Activated T-cell treated with anti-CD3 and anti-CD28 coated beads for 4 hours (primary cell): ENCODE measurements at places on chromosomes 5 and 9.

DNA sequence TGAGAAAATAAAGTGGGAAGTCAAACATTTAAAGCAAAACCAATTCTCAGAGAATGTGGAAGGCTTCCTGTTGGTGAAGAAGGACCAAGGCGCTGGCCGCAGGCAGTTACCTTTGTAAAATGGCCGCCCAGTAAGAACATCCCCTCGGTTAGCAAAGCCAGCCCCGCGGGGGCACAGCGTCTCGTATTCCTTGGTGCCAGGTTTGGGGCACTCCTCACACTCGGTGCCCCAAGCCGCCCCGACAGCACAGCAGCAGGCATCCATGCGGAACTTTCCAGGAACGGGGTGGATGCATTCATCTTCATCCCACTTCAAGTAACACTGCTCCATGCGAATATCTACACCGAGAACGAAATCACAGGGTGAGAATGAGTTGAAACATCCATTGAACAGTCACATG, 192.8 kb downstream of the FBN2 start:
- no peak for DNase-seq

DNA sequence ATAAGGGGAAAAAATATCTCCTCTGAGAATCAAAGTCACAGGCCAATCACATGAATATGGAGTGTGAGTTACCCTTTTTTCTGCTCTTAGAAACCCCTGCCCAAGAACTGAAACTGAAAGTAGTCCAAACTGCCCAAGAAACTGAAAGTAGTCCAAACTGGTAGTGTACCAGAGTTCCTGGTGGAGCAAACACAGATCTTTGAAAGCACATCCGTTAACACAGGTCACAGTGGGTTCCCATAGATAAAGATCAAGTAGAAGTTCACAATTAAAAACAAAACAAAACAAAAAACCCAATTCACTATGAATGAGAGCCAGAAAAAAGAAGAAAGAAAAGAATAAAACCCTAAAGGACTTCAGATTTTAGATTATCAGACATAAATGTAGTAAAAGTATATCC, 332.4 kb upstream of the EFNA5 start:
- DNase-seq, result no peak

DNA sequence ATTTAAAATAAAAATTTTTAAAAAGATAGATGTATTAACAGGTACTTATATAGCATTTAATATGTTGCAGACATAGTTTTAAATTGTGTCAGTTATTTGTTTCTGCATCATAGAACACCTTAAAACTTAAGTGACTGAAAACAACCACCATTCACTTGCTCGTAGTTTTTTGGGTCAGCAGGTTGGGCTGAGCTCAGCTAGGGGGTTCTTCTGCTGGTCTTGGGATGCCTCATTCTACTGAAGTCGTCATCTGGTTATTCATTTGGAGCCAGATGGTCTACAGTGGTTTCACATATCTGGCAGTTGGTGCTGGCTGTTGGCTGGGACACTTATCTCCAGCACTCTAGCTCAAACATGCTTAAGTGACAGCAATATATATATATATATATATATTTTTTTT, 29.6 kb downstream of the PSAT1 start:
- no peak for DNase-seq

GRCh38 chr5:71586052-71586940, 844 bp upstream of the MCCC2 start:
- DNase-seq, result no peak

DNA sequence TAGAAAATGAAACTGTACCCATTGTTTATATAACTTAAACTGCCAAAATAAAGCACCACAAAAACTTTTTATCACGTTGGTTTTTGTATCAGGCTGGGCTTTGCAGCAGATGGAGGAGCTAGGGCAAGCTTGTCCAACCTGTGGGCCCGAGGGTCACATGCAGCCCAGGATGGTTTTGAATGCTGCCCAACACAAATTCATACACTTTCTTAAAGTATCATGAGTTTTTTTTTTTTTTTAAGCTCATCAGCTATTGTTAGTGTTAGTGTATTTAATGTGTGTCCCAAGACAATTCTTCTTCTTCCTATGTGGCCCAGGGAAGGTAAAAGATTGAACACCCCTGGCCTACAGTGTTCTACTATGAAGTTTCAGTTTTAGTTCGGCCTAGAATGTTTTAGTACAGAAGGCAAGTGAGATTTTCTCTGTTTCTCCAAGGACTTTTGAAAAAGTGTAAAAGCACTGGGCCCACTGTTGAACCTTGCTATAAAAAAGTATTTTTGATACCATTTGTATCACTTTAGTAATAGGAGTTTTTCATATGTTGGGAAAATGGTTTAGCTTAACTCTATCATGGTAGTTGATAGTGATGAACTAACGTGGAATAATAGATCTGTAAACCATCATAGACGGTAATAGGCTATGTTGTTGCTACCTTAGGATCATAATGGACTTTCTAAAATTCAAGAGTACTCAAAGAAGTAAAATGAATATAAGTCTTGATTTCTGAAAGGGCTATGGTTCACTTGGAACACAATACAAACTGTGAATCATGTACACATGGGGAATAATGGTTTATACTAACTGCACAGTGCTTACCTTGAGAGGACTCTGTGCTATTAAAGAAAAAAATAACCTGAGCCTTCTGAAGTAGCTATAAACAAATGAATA, 2.9 kb downstream of the CDKN2A start:
- no peak for DNase-seq

DNA sequence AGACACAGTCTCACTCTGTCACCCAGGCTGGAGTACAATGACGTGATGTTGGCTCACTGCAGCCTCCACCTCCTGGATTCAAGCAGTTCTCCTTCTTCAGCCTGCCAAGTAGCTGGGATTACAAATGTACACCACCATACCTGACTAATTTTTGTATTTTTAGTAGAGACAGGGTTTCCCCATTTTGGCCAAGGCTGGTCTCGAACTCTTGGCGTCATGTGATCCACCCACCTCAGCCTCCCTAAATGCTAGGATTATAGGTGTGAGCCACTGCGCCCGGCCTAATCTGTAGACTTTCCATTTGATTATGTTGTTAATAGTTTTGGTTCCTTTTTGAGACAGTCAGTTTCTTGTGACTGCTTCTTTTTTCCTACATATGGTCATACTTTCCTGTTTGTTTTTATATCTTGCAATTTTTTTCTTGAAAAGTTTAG, 31.0 kb downstream of the MTREX start:
- DNase-seq, result no peak

DNA sequence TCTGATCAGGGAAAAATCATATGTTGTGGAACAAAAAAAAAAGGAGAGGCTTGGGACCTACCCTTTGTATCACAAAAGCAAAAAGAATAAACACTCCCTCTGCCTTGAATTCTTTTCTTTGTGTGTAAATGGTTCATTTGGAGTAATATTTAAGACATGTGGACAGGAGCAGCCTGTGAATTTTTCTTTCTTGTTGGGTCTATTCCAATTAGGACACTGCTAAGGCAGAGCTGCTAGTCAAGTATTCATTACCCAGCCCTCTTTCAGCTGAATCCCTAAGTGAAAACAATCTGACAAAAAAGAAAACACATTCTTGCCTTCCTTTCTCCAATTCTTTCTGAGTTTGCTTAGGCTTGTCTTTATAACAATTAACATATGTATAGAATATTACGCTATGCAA, 330.0 kb downstream of the EBF1 start:
- DNase-seq, result no peak

DNA sequence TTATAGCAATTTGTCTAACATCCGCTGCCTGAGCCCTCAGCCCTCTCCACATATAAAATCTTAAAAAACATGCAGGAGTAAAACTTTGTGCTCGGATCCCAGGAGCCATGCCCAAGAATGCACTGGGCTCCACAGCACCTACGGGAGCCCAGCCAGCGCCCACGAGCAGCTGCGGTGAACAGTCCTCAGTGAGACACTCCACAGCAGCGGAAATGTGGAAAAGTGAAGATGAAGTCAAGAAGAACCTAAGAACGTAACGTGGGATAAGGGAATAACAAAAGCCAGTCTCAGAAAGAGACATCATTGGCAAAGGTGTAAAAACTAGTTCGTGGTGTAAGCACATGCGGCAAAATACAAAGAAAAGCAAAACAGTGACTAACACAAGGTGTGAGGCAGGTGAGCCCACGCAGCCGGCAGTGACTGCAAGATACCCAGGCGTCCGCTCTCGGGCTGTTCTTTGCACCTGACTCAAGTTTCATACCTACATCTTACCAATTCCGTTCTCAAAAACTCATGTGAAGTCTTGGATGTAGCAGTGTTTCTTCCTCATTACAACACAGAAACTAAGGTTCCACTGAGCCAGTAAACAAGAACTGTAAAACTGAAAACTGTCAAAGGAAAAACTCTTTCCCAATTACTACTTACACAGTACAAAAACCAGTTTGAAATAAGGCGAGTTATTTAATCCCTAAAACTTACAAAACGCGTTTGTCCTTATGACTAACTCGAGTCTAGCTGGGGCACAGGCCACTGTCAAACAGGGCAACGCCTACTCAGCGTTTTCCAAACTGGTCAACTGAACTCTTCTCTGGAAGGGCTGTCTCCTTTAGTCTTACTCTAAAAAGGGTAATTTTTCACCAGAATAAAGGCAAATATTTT, 1.7 kb downstream of the CAMSAP1 start:
- peak; percentile 50 for DNase-seq

DNA sequence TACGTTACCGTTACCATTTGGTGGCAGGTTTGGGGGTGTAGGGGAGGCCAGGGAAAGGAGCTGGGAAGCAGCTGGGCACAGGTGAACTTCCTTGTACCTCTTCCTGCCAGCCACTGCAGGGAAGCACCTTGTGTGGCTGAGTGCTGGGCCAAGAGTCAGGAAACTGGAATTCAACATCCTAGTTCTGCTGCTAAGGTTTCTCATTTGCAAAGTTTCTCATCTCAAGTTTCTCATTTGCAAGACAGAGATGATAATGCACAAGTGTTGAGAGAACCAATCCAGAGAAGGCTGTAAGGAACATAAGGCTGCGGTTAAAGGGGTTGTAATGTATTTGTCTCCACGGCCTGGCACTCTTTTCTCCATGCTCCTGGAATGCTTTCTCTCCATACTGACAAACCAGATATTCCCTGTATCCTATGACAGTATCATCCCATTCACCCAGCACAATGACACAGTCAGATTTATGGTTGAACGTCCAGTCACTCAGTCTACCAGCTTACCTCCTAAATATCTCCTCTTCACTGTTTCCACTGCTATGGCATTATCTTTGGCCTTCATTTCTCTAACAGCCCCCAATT, 33.6 kb upstream of the LARP1 start:
- no peak for DNase-seq

DNA sequence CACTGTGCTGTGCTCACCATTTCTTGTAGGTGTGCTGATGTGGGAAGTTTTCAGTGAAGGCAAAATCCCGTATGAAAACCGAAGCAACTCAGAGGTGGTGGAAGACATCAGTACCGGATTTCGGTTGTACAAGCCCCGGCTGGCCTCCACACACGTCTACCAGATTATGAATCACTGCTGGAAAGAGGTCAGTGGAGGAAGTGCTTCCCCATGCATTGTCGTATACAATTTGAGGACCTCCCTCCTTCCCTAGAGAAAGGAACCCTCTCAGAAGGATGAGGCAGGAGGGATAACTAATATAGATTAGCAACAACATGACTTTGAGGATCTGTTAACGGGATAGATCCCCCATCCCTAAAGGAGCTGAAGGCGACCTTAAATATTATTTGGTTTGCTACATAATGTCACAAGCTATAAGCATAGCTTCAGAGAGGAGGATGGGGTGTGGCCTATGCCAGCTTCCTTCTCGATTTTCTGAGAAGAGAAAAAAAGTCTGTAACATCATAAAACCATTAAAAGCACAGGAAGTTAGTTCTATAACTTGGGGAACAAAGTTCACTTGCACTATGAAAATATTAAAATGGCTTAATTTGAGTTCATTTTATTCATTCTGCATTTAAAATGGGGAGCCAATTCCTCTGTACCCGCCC, 17.0 kb upstream of the CYFIP2 start:
- DNase-seq, result no peak

DNA sequence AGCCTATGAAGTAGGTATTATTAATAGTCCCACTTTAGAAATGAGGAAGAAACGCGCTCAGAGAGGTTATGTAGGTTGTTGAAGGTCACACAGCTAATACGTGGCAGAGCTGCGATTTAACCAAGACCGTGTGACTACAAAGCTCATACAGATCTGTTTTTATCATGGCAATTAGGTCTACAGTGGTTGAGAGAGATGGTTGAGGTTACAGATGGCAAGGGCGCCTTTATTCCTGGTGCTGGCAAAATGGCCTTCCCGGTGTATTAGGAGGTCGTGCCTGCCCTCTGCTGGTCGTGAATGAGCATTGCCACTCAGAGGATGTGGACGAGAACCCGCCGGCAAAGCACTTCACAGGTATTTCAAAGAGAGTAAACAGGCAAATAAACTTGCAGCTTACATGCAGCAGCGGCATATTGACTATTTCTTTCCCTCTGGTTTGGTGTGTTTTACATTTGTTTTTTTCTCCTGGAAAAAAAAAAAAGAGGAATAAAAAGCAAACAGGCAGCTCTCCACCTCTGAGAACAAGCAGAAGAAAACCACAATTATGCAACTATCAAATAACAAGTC, 65.3 kb upstream of the EGFLAM start:
- peak; percentile 8 for DNase-seq

DNA sequence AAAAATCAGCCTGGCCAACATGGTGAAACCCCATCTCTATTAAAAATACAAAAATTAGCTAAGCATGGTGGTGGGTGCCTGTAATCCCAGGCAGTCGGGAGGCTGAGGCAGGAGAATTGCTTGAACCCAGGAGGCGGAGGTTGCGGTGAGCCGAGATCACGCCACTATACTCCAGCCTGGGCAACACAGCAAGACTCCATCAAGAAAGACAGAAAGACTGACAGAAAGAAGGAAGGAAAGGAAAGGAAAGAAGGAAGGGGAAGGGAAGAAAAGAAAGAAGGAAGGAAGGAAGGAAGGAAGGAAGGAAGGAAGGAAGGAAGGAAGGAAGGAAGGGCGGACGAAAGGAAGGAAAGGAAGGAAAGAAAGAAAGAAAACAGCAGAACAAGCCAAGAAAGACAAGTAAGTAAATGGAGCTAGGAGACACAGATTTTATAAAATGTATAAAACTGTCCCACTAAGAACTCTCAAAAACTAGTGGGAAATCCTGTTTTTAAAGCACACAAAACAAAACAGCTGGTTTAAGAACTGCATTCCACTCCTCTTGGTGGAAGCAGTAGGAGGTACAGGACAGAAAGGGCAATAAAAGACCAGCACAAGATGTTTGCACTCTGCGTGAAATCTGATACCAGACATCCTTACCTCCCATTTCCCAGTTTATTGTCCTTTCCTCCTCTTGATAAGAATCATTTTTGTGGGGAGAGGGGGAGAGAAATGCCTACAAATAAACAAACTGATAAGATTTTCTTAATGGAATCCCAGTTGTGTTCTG, 46.7 kb downstream of the MYO10 start:
- no peak for DNase-seq

- no peak for DNase-seq
Measured at GRCh38 chr5:19496056-19496455, 491.9 kb downstream of the CDH18 start.

- no peak for DNase-seq
Measured at GRCh38 chr5:29161399-29162291, 2031.8 kb upstream of the CDH6 start.

DNA sequence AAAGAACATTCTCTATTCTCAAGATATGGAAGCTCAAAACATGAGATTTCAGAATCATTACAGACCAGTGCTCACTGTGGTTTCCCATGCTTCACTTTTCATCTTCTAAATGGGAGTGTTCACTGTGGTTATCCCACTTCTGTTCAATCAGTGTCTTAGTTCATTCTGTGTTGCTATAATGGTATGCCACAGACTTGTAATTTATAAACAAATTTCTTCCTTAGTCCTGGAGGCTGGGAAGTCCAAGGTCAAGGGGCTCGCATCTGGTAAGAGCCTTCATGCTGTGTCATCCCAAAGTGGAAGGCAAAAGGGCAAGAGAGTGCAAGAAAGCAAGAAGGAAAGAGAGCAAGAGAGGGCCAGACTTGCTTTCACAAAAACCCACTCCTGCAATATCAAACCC, 146.3 kb downstream of the TTC39B start:
- DNase-seq, result no peak
